CMK (cell line): ENCODE measurements at places on chromosomes 12 and 14.

GRCh38 chr12:27657296-27657695, 39.0 kb upstream of the REP15 start:
- DNase-seq, result no peak

- no peak for DNase-seq
Observed at GRCh38 chr14:76924371-76925096, 98.3 kb downstream of the LRRC74A start.

DNA sequence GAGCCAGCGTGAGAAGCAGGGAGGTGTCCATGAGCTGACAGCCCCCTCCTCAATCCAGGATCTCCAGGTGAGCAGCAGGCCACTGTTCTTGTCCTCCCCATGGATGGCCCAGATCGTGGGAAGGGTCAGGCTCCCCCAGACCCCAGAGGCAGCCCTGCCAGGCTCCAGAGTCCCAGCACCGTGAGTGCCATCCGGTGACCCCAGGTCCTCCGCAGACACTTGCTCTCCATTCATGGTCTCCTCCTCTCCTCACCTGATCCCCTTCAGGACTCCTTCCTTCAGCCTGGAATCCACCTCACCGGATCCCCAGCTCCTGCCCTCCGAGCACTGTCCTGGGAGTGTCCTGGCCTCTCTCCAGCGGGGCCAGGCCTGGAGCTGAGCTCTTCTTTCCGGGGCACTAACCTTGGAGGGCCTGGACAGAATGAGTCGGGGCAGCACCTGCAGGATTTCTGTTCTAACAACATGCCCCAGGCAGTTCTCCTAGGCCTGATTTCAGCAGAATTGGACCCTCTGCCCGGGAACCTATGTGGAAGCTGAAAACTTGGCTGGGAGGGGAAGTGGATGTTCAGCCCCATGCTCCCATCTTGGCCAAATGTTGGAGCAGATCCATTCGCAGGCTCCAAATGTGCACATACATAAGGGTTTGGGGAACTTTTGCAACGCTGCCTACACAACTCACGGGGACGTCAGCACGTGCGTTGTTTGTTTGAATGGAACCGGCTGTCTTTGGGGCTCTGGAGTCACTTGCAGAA, 341.6 kb upstream of the SFSWAP start:
- no peak for DNase-seq

DNA sequence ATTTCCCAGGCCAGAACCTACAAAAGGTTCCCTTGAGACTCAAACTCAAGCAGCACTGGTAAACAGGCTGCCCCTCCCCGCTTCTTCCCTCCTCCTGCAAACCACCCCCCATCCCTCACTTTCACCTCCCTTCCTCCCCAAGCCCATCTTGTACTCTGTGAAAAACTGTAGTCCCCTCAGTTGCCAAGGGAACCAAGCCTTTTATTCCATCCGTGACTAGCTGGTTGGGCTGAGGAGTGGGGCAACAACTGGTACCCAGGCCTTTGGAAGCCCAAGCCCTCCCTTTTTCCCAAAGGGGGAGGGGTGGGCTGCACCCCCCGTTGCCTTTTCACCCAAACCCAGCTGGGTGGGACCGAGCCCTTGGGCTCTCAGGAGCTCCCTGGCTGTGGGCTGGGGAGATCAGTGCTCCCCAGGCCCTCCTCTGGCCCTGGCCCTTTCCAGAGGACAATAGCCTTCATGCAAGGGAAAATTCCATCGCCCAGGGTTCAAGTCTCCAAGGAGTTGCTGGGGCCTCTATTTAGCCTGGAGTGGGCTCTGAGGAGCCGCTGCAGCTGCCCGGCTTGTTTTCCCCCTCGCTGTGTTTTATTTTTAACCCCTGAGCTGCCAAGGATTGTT, 61.9 kb downstream of the ZFP36L1 start:
- DNase-seq, result no peak

- no peak for DNase-seq
Observed at GRCh38 chr12:13177373-13177772, 19.2 kb upstream of the EMP1 start.

GRCh38 chr12:1606021-1606622, 11.7 kb upstream of the FBXL14 start:
- no peak for DNase-seq

- no peak for DNase-seq
Observed at GRCh38 chr14:25953532-25954139, 644.2 kb downstream of the NOVA1 start.

DNA sequence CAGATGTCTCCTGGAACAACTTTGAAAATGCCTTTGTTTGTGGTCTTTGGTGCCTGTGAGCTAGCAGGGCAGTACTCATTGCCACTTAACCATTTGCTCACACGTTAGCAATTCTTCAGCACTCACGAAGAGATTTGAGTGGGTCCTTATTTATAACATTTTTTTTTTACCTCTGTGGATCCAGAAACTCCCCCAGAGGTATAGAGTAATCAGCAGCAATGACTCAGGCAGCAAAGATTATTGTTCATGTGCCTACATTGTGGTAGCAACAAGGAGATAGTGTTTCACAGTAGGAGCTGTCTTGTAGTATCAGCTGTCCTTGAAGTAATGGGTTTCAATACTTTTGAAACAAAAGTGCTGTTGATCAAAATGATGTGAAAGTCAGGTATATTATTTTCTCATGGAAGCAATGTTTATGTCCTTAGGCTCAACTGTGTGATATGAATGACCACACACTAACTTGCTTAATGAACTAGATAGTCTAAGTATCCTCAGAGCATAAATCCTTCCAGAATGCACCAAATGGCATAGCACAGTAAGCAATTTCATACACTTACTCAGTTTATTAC, 304.1 kb downstream of the EGLN3 start:
- DNase-seq, result no peak

DNA sequence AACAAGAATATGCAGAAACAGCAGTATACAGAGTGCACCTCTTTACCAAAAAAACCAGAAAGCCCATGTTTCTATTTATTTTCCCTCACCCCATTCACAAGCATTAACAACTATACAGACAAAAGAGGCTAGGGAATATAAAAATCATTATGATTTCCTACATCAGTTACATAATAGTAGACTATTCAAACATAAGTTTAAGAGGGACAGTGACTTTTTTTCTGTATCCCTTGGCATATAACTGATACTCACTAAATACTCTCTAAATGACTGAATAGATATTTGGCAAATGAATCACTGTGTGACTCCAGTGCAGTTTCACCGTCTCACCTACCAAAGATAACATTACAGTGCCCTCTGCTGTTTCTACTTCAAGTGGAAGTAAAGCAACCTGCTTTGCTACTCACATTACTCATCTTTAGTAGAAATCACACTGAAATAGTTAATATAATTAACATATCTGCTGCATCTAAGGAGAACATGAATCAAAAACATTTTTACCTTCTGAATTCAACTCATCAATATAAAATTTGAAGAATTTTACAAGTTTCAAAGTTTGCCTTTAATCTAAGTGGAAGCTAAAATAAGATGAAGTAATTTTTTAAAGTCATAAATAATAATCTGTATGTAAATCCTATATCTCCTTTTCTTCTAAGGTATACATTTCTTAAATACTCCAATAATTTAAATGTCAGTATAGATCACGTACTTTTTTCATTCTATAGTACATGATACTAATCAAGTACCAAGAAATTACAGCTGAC, 103.8 kb downstream of the OSBPL8 start:
- DNase-seq, result no peak

DNA sequence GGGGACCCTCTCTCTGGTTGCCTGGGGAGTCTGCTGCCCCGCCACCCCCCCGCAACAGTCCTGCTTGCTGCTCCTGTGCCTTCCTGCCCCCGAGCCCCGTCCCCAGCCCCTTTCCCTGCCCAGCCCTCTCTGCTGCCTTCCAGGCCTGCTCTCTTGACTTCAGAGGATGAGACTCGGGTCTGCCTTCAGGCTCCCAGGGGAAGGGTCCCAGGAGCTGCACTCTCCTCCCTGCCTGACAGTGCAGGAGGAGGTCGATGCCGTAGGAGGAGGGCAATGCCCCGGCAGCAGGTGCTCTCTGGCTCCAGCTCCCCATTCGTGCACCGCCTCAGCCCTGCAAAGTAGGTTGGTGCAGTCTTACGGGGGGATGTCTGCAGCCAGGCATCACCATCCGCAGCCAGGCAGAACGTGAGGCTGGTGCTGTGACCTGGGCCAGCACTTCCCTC, 185.1 kb upstream of the C14orf180 start:
- no peak for DNase-seq

DNA sequence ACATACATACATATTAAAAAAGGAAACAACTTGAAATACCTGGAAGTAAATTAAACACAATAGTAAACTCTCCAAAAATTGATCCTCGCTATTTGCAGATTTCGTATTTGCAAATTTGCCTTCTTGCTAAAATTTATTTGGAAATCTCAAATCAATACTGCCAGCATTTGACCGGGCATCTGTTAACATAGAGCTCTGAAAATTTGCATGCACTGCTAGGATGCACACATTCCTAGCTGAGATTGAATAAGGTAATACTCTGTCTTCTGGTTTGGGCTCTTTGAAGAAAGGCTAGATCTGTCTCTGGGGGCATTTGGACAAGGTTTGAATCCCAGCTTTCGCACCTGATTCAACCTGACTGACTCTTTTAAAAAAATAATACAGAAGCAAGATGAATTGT, 729.1 kb upstream of the MGAT4C start:
- DNase-seq, result no peak

DNA sequence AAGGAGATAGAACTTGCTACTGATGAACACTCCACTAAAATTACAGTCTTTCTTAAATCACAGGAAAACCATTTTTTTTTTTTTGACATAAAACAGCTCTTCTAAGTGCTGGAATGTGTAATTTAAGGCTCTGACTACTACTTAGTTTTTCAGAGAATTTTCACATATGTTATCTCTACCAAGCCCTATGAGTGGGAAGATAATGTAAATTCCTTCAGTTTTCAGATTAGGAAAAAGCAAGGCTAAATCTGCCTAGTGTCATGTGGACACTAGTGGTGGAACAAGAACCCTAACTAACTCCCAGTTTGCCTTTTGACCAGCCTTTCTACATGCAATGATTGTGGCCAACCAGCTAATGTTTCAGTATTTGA, 37.3 kb upstream of the CSRP2 start:
- no peak for DNase-seq

DNA sequence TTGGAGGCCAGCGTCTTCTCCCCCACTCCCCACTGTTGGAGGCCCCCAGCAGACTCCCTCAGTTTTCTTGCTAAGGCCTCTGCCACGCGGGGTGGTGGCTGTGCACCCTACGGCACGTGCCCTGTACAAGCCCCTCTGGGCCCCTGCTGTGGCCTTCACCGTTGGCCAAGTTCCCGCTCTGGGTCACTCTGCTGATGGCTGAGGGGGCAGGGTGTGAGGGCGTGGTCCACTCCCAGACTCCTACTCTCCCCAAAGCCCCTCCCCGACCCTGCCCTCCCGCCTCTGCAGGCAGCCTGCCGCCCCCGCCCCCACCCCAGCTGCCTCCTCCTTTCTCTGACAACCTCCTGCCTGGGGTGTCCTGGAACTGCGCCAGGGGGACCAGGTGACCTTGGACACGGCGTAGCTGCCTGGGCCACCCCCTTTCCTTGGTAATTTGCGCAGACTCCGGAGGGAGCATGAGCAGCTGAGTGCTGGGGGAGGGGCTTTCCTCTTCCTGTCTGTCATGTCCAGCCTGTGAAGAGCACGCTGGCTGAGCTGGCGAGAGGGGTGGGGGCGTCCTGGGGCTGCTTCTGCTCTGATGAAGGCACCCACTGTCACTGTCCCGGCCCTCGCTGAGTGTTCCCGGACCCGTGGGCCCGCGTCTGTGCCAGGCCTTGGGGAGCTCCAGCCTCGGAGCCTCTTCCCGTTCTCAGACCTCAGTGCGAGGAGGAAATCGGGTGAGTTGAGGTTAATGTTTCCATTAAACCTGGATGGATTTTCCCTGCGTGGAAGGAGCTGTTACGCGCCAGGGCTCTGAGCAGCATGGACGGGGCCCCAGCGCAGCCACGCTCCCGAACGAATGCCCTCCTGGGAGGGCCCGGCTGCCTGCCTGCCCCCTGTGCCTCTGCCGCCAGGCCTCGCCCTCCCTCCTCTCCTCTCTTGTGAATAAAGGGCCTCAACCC, 85.0 kb downstream of the KIF26A start:
- DNase-seq, result peak; percentile 2

DNA sequence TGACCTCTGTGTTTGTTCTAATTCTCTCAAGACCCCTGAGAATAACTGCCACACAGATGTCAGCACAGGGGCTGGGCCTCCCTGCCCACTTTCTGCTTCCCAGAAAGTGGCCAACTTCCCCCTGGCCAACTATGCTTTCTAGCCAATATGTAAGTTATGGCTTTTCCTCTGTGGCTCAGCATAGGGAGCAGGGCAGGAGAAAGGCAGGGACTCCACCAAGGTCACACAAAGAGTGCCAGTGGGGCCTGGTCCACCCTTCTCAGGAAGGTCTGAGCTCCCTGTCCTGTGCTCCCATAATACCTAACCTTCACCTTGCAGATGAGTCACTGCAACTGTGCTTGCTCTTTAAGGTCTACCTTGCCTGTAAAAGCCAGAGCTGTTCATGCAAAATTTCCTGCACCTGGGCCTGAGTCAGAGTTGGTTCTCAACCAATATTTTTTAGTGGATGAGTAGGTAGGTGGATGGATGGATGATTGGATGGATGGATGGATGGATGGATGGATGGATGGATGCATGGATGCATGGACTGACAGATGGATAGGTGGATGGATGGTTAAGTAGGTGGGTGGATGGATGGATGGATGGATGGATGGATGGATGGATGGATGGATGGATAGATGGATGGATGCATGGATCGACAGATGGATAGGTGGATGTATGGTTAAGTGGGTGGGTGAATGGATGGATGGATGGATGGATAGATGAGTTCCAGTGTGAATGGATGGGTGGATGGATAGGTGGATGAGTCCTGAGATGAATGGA, 64.2 kb downstream of the DIO3 start:
- DNase-seq, result no peak

- peak; percentile 32 for DNase-seq
Observed at GRCh38 chr12:46124848-46125619, 134.7 kb upstream of the SCAF11 start.

- DNase-seq, result no peak
Observed at GRCh38 chr12:132686825-132687210, 324 bp downstream of the POLE start.

DNA sequence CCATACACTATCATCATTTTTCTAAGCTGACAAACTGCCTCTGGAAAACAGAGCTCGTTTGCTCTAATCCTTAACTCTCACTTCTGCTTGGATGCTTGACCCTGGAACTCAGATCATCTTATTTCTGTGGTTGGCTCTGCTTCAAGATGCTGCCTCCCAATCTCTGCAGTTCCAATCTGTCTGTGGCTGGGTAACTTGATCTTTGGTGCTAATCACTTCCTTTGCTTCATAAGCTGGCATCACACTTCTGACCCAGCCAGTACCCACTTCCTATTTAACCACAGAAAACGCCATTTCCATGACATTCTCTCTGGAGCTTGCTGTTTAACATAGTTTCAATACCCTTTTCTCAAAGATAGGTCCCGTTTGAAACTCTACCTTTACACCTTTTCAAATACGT, 254.2 kb downstream of the ACSS3 start:
- no peak for DNase-seq

DNA sequence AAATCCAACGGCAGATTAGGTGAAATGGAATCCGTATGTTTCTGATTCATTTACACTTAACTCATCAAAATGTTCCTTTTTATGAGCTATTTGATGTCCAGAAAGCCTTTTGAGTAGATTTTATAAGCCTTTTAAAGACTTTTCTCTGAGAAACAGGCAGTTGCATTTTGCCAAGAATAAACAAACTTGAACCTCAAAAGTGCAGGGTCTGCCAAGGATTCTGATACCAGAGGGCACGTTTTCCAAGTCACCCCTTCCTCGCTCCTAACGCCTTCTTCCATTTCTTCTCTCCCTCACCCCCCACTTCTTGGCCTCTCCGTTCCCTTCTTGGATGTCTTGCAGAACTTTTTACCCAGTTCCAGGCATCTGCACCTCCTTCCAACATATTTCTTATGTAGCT, 200.6 kb upstream of the TBX3 start:
- DNase-seq, result no peak
